ENCODE measurements at places on chromosomes 5 and 9.

- DNase-seq: no peak
Measured at GRCh38 chr5:171226864-171227263, 82.2 kb upstream of the TLX3 start.

DNA sequence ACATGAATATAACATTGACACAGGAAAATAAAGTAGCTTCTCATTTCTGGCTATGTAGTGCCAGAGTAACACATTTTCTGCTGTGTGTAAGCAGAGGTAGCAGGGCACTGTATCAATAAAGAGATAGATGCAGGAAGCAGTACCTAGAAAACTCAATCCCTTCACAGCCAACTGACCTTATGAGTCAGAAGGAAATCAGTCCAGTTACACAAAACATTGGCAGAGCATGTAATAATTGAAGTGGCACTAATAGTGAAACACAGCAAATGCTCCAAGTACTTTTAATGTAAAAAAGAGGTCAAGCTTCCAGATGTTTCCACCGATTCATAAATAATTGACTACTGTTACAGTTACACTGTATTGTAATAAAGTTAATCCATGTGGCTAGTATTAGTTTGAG lies 706.6 kb downstream of the EFNA5 start:
- no peak for DNase-seq

- no peak for DNase-seq
Measured at GRCh38 chr5:65907135-65907534, 19.2 kb upstream of the ERBIN start.

DNA sequence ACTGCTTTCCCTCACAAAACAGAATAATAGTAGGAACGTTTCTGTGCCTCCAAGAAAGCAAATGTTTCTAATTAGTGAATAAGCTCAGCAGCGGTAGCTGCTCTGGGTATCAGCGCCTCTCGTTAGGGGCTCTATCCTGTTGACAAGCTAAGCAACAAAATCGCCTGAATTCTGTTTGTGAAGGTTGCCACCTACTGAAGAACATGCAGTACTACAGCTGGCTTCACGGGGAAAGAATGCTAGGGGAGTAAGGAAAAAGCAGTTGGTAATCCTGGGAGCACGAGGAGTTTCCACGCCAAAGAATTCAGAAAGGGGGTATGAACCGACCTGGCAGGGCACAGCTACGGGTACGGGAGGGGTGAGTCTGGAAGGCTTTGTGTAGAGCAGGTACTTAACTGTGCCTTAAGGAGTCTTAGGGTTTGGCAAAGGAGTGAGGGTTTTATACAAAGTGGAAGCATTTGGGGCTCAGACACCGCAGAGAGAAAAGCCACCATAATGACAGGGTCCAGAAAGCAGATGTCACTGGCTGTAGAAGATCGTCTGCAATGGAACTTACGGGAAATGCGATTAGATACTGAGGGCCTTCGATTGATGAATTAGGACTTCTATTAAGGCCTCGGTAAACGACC lies 171.7 kb downstream of the TTC39B start:
- DNase-seq: no peak

DNA sequence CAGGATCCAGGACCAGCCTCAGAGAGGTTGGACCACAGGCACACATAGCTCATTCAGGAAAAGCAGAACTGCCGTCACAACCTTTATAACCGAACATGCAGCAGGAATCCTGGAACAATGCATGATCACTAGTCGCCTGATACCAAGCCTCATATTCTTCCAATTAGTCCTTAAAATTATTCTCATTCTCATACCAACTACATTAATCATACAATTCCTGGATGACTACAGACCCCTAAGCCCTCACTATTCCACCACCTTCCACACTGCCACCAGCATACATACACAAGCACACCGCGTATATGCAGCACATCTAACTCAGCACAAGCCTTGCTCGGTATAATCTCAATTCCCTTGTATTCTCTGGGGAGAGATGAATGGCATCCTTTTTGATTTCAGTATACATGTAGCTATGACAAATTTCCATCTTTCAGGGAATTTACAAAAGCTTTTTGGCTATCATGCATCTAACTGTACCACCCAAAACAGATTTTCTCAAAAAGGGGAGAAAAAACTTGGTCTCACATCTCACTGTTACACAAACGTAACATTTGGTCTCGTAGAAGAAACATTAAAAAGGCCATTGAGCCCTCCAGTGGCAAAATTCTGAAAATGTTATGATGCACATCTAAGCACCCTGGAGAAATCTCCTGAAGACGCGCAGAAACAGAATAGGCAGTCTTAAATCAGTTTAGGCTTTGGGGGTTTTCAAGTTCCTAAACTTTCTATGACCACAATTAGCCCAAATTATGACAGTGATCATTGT lies 46.2 kb downstream of the MCTP1 start:
- no peak for DNase-seq

- no peak for DNase-seq
Measured at GRCh38 chr5:120124961-120125360, 339.1 kb upstream of the PRR16 start.

DNA sequence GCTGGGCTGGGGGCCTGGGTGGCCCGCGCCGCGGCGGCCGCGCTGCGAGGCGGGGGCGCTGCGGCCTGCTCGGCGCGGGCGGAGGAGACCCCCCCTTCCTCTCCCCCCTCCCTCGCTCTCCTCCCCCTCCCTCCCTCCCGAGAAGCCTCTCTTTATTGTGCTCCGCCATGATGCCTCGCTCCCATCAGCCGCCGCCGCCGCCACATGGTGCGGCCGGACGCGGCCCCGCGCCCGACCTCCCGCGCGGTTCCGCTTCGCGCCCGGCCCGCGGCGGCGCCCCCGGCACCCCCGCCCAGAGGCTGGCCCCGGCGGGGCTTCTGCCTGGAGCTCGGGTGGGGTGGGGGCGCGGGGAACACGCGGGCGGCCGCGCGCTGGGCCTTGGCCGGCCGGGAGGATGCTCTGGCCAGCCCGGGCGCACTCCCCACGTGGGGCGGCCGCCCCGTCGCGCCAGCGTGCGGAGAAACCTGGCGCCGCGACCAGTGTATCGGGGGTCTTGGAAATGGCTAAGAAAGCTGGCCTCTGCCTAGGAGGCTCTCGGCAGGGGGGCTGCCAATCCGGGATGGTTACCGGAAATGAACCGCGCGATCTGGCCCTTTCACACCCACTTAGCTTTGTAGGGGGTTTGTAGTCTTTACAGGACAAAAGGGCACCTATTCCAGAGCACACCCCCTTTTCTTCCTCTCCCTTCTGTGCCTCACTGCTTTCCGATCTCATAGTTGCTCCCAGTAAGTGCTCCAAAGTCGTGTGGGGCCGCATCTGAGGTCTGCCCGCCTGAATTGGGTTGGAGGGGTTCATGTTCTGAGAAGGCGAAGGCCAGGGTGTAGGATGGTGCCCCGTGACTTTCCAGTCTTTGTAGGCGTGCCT lies 1.0 kb downstream of the SET start:
- no peak for DNase-seq

DNA sequence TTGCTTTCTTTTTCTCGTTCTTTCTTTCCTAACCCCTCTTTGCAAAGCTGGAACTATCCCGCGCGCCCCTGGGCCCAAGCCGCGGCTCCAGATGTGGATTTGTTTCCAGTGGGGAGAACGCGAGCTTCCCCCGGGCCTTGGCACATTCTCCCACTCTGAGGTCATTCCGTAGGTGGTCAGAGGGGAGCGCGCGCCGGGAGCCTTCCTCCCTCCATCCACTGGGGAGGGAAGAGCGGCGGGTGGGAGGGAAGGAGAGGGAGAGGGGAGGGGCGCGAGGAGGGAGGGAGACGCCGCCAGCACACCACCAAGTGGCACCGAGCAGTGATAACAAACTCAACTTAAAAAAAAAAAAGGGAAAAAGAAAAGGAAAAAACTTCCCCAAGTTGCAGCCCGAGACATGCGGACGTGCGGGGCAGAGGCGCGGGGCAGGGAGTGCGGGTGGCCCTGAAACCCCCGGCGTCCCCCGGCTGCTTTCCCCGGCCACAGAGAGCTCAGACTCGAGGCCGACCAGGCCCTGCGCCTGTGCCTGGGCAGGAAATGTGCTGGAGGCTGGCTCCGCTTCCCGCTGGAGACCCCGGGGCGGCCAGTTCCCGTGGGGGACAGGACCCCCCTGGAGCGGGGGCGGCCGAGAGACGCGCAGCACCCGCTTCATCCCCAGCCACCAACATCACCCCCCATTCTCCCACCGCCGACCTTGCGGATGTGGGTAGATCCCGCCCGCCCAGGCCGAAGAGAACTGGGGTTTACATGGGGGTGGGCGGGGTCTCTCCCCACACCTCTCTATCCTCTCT lies 3.1 kb downstream of the IER5L start:
- DNase-seq: no peak

- no peak for DNase-seq
Measured at GRCh38 chr9:76603448-76603895, 144.5 kb downstream of the GCNT1 start.

GRCh38 chr9:130239741-130240241 lies 25.8 kb upstream of the HMCN2 start:
- DNase-seq: no peak

DNA sequence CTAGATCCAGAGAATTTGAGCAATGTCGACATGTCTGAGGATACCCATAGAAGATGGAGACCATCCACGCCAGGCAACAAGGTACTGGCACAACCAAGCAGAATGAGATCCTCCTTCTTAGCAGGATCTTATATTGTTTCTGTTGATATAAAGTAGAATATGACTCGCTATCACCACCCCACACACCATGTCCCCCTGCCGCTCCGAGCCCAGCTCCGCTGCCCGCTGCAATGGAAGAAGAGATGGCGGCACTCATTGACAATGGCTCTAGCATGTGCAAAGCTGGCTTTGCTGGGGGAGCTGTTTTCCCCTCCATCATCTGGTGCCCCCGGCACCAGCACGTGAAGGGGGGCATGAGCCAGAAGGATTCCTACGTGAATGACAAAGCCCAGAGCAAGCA lies 49.5 kb upstream of the FBXL7 start:
- no peak for DNase-seq

DNA sequence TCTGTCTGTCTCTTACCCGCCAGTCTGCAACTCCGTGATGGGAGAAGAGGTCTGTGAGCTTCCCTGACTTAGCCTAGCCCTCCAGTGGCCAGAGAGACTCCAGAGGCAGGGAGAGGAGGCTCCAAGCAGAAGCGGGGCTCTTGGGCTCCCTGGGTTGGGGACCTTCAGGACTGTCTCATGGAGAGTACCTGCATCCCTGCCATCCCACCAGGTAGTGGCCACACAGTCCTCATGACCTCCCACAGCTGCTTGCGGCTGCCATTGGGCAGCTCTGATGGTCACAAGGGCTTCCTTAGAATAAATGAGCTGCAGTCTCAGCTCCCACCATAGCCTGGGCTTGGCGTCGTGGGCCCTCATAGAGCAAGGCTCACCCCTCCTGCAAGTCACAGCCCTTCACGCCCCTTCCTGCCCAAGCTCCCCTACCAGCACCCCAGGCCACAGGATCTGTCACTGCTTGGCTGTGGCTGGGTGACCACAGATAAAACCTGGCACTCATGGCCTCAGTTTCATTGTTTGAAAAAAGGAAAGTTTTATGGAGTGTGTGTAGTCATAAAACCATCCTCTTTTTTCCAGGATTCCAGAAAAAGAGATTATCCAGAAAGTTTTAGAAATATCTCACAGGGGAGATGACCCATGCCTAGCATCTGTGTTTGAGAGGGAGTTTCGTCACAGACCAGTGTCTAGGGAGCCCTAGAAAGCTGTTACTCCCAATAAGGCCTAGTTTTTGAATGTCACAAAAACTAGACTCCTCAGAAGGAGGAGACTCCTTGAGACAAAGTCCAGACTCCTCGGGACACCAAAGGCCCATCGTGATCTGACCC lies 48.4 kb downstream of the PPARGC1B start:
- no peak for DNase-seq

DNA sequence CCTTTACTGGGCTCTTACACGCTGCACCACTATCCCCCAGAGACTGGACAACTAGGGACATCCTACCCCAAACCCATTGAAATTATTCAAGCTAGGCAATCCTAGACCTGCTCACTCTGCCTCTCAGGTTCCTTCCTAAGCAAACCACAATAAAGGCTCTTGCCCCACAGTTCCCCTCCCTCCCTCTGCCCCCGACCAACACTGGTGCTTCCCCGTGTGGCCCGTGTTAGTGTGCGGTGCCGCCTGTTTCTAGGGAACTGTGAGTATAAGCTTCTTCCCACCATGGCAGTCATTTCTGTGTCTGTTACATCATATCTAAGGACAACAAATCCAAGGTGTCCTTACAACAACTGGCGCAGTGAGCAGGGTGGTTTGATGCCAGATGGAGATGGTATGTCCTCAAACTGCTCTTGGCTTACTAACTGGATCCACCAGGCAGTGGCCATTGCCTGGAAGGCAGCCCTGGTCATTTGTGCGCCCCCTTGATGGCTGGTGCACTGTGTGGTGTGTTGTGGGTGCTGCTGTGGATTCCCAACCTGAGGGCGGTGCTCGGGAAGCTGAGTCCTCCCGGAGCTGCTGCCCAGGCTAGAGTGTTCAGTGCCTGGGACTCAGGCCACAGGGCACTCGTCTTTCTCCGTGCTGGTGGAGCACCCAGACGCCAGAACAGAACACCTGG lies 8.4 kb upstream of the MXD3 start:
- DNase-seq: no peak

- DNase-seq: no peak
Measured at GRCh38 chr9:22622815-22623214, 176.2 kb downstream of the DMRTA1 start.

DNA sequence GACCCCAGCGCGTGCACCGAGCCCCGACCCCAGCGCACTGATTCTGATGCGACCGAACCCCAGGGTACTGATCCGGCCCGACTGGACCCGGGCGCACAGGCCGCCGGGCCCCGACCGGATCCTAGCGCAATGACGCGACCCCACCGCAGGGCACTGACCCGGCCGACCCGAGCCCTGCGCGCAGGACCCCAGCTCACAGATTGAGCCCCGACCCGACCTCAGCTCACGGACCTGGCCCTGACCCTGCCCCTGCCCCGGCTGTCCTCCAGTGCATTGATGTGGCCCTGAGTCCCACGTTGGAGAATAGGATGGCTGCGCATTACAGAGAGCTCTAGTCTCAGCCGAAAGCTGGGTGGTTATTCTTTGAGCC lies 438 bp downstream of the TRIP13 start:
- DNase-seq: no peak

DNA sequence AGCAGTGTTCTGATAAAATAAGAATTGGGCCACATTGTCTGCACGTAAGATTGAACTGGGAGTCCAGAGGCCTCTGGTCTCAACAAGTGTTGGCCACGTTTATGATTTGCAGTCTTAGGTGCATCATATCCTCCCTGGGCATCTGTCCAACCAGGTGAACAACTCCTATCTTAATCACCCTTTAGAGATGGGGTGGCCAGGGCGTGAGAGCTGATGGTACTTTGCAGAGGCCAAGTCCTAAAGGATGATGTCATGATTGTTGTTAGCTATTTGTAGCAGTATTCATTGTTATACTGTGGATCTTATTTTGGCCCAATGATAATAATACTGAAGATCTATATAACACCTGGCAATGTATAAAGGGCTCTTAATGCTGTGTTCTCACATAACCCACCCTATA lies 73.2 kb upstream of the RARS1 start:
- DNase-seq: no peak

GRCh38 chr5:91223886-91224285 lies 159.2 kb downstream of the ARRDC3 start:
- no peak for DNase-seq

DNA sequence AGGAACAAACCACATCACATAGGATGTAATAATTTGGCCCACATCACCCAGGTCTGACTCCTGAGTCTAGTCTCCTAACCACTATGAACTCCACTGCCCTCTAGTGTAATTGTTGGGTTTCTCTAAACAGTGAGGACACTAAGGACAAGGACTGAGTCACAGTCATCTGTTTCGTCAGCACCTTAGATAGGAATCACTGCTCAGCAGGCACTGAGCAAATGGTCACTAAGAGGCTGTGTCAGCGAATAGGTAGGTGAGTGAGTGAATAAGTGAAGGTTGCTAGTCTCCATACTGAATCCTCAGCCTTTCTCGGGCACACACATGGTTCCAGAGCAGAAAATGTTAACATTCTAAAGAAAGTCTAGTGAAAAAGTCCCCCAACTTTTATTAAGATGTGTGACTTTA lies 278.6 kb downstream of the SPOCK1 start:
- no peak for DNase-seq
